ENCODE measurements at places on chromosomes 7 and 10.

GRCh38 chr10:3948843-3949242 is 163.8 kb upstream of the KLF6 start:
- DNase-seq: no peak

DNA sequence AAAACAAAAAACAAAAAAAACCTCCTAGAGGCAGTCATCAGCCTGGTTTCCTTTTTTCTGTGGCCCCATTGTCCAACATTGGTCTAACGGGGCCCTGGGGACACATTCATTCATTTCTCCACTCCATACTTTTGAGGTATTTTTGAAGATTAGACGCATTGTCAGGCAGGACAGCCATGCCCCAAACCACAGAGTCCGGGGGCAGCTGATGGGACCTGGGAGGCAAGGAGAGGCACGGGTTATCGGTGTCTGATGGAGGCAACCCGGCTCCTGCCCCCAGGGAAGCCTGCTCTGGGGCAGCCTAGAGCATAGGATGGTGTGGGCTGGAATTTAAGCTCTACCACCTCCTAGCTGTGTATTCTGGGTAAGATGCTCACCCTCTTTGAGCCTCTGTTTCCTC is 6.5 kb upstream of the RABGEF1 start:
- DNase-seq: no peak

DNA sequence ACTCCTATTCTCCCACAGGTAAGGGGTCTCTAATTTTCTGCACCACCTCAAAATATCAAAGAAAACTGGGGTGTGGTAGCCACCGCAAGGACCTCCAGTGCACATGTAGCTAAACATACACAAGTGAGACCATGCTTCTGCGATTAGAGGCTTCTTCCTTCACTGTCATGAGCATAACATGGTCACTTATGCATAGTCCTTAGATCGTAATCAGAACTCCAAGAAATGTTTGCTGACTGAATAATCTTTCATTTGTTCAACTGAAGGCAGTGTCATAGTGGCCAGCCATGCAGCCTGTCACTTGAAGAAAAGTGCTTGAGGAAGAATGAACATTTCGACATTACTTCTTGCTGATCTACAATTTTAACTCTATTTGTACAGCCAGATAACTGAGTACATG is 14.6 kb downstream of the TWIST1 start:
- DNase-seq: no peak

DNA sequence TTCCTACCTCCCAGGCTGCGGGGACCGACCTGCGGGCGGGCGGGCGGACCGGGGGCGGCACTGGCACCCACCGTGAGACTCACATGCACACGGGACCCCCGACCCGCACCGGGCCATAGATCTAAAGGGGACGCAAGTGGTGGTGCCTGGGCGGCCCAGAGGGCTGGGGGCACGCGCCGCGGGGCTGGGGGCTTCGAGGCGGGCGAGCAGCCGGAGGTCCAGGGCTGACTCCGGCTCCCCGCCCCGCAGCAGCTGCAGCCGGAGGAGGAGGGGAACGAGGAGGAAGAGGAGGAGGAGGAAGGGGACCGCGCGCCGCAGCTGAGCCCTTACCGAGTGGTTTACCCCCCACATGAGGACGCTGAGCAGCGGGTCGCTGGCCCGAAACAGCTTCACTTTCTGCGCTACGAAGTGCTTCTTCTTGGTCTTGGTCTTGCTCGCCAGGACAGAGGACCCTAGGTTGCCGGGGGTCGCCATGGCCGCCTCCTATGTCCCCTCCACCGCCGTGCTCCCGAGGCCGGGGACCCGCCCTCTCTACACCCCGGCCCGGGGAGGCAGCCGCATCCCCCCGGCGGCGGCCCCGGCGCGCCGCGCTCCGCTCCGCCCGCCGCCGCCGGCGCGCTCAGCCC is 412 bp downstream of the PIP4K2A start:
- DNase-seq: peak; percentile 76

DNA sequence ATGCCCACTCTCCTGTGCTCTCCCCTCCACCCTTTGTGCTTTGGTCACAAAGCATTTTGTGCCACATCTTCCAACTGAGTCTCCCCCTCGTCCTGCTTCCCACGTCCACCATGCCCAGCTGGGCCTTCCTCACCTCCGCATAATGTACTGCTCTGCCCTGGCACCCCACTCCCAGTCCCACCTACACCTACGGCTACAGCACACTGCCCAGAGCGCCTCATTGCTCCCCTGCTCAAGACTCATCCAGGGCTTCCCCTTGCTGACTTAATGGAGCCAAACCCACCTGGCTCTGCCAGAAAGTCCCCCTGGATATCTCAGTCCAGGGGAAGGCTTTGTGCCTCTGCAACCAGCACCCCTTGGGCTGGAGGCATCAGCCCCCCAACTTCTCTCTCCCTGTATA is 299.2 kb upstream of the ZMIZ1 start:
- DNase-seq: no peak

DNA sequence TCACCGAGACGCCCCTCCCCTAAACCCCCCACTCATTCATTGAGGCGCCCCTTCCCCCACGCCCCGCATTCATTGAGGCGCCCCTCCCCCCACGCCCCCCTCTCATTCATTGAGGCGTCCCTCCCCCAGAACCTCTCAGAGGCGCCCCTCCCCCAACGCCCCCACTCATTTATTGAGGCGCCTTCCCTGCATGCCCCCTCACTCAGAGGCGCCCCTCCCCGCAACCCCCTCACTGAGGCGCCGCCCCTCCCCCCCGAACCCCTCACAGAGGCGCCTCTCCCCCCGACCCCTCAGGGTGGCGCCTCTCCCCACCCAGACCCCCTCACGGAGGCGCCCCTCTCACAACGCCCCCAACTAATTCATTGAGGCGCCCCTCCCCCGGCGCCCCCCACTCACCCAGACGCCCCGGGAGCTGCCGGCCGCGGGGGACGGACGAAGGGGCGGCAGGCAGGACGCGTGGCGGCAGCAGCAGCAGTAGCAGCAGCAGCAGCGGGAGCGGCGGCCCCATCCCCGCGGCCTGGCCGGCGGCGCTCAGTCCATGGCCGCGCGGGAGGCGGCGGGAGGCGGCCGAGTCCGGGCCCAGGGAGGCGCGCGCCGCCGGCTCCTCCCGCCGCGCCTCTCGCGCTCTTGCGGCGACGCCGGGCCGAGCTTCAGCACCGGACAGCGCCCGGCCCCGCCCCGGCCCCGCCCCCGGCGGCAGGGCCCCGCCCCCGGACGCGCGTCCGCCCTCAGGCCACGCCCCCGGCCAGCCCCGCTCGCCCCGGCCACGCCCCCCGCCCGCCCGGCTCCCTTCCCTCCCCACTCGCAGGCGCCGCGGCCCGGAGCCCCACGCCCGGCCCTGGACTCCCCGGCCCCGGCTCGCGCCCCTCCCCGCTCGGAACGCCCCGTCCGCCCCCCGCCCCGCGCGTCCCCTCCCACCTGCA is at the start of gene PTPRN2:
Gene PTPRN2 (minus strand): TSS at position 662 of the 923 bp plus-strand sequence.
- DNase-seq: peak; percentile 16

GRCh38 chr10:124903111-124903510 is 38.8 kb upstream of the ZRANB1 start:
- no peak for DNase-seq

- DNase-seq: no peak
Observed at GRCh38 chr10:70898687-70899086, 10.3 kb upstream of the PCBD1 start.

GRCh38 chr7:92421676-92422435 is 25.4 kb upstream of the GATAD1 start:
- no peak for DNase-seq

DNA sequence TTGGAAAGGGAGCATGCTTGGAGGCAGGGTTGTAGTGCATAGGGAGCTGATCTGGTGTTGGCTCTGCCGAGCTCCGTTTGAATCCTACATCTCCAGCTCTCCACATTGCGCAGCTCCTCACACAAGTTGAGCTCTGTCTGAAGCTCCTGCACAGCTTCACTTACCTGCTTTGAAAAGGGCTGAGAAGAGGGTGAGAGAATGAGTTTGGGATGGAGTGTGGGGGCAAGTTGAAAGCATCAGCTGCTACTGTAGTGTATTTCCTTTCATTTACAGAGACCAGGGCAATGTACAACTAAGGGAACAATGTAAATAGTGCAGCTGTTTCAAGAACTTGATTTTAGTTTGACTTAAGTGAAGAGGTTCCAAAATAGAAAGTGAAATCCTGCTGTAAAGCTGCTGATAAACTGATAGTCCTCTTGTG is 88.5 kb downstream of the VTI1A start:
- no peak for DNase-seq

GRCh38 chr7:118699222-118699621 is 474.7 kb downstream of the ANKRD7 start:
- DNase-seq: no peak

DNA sequence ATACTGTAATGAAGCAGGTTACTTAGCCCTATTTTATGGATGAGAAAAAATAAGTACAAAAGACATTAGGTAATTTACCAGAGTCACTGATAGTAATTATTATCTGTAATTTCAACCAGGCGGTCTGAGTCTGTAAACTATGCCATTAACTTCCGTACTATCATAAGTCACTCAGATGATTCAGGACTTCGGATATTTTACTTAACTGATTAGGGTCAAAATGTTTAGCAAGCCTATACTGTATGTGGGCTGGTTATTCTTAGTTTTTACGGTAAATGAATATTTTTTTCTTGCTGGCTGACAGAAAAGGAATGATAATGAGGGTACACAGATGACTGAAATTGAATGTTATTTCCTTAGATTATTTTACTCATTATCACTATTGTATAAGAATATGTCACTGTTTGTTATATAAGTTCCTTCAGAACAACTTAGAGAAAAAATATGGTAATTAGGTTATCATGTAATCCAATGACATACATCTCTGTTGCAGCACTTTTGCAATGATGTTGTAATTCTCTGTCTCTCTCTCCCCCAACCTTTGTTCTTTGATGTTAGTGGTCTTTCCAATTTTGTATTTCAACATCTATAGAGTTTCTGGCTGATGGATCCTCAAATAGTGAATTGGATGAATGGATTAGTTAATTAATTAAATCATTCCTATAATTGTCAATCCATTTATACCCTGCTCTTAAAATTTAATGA is 165.6 kb downstream of the ZEB1 start:
- DNase-seq: no peak

DNA sequence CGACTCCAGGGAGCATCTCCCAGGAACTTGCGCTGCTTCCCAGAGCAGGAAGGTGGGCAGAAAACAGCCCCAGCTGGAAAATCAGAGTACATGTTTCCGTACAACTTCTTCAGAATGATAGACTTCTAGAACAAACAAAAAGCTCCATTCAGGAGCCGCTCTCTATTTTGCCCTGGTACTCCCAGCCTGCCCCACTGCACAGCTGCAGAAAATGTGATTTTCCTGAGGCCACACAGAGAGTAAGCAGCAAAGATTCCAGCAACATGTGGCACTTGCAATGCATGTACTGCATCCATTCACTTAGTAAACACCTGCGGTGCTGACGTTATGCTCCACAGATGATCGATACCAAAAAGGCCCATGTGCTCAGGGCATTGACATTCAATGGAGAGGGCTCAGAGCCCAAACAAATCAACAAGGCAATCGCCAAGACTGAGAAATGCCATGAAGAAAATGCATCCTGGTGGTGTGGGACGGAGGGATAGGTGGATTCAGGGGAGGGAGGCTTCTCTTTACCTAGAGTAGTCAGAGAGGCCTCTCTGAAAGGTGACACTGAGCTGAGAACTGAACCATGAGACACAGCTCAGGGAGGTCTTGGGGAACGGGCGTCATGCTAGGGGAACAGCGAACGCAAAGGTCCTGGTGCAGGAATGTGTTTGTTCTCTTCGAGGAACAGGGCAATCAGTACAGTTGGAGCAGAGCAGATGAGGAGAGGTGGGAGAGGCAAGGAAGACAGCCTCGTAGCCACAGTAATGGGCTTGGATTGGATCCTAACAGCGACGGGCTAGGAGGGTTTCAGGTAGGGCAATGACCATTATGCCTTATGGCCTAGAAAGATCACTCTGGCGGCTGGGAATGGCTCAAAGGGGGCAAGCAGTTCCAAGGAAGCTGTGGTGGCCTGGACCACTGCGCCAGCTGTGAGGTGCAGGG is 35.3 kb upstream of the DUSP5 start:
- no peak for DNase-seq

DNA sequence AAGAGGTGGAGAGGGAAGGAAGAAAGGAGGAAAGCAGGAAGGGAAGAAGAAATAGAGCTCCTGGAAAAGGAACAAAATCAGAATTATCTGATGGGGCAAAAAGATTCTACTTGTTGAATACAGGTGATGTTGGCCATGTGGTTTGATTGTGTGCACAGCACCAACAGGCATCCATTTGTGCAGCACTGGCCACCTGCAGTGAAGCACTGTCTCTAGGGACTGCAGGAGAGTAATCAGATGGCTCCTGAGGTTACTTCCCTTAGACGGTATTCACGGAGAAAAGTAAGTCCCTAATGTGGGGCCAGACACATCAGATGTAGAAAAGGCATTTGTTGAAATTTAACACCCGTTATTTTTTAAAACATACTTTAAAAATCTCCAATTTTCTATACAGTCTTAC is 135.3 kb upstream of the VIPR2 start:
- no peak for DNase-seq

- no peak for DNase-seq
Observed at GRCh38 chr7:16067711-16068110, 353.6 kb downstream of the CRPPA start.

DNA sequence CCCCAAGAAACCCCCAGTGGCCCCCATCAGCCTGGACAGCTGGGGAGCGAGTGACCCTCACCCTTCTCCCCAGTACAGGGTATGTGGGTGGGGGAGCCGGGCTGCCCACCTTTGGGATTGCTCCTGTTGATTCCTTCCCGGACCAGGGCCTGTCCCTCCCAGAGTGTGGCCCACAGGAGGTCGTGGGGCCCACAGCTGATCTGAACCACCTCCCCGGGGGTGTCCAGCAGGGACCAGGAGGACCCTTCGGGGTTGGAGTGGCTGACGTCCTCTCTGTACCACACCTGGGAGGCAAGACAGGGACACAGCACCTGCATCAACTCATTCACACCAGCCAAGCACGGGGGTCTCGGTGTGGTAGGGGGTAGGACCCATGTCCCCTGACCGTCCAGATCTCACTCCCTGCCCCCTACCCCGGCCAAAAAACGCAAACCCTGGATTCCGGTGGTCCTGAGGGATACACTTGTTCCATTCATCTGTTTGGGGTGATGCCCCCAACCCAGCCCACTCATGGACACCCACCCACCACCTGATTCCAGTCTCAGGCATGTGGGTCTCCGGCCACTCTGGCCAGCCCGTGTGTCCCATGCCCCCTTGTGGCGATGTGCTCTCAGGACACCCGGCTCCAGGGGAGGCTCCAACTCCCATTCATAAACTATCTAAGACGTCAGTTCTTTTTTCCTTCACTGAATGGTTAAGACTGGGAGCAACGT is 10.9 kb downstream of the TECPR1 start:
- peak; percentile 35 for DNase-seq

DNA sequence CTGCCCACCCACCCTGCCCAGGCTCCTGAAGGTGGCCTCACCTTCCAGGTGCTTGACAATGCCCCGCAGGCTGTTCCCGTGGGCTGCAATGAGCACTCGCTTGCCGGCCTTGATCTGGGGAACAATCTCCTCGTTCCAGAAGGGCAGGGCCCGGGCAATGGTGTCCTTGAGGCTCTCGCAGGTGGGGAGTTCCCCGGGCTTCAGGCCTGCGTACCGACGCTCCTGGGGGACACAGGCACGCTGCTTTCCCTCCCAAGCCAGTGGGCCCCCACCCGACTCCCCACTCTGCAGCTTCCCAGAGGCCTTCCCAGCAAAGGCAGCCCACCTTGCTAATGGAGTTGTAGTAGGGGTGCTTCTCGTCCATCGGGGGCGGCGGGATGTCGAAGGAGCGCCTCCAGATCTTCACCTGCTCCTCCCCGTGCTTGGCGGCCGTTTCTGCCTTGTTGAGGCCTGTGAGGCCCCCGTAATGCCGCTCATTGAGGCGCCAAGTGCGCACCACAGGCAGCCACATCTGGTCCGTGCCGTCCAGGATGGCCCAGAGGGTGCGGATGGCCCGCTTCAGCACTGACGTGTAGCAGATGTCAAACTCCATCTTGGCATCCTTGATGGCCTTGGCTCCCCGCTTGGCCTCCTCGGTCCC is 456 bp downstream of the PGAM2 start:
- DNase-seq: no peak
